ENCODE measurements at places on chromosomes 1 and 21.

DNA sequence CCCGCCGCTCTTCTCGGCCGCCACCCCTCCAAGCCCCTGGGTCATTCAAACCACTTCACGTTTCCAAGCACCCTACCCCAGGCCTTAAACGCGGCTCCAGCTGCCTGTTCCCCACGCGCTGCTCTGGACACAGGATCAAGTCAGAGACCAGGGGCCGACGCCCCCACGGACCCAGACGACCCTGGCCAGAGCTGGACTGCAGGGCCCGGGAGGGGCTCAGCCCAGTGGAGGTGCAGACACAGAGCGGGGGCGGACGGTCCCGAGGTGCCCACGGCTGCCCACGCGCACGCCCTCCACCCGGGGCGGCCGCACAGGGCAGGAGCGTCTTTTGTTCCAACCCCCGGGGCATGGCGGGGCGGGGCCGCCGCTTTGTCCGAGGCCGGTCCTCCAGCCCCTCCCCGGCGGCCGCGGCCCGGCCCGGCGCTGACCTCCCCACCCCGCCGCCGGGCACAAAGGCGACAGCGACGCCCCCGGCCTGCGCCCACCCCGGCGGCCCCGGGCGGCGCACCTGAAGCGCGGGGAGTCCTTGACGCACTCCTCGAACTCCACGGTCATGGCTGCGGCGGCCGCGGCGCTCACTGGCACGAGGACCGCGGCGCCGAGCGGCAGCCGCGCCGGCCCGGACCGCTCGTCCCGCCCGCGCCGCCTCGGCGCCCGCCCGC lies 338 bp downstream of the ACAP3 start:
- DNase-seq: no peak

GRCh38 chr1:39529901-39530535 lies 38.6 kb downstream of the BMP8A start:
- no peak for DNase-seq

GRCh38 chr1:90732136-90732535 lies 15.0 kb upstream of the BARHL2 start:
- no peak for DNase-seq

GRCh38 chr21:32698971-32699693 lies 28.7 kb downstream of the SYNJ1 start:
- no peak for DNase-seq

GRCh38 chr1:237042526-237042891 lies 525 bp downstream of the RYR2 start:
- no peak for DNase-seq

- no peak for DNase-seq
Measured at GRCh38 chr21:42563261-42563660, 49.6 kb downstream of the SLC37A1 start.

- no peak for DNase-seq
Measured at GRCh38 chr1:212981025-212981495, 30.7 kb downstream of the VASH2 start.

DNA sequence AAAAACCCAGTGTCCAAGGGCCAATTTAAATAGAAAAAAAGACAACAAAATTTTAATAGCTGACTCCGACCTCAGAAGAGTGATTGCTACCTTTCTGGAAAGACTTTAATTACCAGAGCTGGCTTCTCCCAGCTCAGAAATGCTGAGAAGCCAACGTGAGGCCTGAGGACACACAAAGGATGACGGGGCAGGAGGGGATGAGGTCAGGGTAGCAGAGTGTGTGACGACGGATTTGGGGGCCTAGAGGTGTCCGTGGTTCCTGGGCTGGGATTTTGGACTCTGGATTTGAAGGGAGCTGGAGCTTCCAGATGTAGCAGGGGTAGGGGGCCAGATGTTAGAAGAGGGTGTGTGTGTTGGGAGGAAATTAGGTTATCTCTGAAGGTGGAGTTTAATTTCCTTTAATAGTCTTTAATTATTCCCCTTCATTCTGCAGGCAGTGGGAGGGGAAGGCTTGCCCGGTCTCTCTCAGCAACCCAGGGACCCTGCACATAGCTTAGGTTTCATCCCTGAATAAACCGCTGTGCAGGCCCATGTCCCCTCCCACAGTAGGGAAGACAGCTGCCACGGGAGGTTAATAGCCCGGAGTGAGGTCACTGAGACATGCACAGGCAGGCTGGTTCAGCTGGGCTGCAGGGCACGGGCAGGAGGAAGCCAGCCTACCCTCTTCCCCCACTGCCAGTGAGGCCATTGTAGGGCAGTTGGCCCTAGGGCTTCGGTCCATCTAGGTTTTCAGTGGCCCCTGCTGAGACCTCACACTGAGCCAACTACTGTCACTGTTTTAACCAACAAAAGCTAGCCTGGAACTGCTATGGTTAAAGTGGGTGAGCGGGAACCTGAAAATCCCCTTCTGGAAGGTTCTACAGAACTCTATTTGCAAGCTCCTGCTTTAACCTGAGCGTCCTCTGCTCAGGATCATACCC lies 3.8 kb upstream of the PADI3 start:
- no peak for DNase-seq

DNA sequence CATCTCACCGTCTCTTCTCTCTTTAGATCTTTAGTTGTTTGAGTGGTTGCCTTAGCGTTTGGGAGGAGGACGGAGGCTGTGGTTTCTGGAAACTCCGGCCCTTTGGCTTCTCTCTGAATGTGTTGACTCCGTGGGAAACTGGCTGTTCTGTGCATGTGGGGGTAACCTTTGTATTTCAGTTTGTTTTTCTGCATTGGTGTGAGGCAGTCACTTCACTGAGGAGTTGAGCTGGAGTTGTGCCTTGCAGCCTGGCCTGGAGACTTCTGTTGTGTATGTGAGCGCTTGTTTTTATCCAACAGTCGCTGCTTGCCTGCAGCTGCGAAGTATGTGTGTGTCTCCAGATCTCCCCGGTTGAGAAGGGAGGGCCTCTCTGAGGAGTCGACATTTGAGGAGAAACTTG lies 33.6 kb downstream of the CLDN14 start:
- no peak for DNase-seq

DNA sequence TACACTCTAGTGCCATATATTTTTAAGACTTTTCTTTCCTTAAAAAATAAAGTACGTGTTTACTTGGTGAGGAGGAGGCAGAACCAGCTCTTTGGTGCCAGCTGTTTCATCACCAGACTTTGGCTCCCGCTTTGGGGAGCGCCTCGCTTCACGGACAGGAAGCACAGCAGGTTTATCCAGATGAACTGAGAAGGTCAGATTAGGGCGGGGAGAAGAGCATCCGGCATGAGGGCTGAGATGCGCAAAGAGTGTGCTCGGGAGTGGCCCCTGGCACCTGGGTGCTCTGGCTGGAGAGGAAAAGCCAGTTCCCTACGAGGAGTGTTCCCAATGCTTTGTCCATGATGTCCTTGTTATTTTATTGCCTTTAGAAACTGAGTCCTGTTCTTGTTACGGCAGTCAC lies 25.2 kb downstream of the PSEN2 start:
- no peak for DNase-seq

DNA sequence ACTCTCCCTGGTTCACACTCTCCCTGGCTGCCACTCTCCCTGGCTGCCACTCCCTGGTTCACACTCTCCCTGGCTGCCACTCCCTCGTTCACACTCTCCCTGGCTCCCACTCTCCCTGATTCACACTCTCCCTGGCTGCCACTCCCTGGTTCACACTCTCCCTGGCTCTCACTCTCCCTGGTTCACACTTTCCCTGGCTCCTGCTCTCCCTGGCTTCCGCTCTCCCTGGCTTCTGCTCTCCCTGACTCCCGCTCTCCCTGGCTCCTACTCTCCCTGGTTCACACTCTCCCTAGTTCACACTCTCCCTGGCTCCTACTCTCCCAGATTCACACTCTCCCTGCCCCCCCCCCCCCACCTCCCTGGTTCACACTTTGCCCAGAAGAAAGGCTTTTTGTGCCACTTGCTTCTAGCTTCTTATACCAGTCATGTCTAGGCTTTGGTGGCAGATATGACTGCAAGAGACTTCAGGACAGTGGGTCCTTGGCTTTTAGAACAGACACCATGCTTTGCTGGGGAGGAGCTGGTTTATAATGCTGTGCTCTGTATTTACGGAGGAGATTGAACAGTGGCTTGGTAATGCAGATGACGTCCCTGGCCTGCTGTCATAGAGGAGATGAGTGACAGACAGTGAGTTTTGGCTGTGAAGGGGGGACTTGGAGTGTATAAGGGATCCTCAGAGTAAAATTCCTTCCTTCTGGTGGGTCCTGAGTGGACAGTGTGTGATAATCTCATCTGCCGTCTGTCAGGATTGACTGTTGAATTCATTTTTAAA lies 17.0 kb downstream of the COQ8A start:
- no peak for DNase-seq

DNA sequence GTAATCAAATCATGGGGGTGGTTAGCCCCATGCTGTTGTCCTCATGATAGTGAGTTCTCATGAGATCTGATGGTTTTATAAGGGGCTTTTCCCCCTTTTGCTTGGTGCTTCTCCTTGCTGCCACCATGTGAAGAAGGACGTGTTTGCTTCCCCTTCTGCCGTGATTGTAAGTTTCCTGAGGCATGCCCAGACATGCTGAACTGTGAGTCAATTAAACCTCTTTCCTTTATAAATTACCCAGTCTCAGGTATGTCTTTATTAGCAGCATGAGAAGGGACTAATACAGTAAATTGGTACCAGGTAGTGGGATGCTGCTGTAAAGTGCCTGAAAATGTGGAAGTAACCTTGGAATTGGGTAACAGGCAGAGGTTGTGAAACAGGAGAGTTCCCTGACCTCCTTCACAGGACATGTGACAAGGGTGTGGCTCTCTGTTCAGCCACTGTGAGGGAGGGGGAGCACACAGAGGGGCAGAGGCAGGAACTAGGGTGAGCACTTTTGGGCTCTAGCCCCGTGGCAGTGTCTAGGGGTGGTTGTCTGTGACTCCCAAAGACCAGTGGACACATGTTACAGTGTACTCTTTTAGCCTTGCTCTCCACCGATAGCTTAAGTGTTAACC lies 105.3 kb downstream of the BACH1 start:
- no peak for DNase-seq

- no peak for DNase-seq
Measured at GRCh38 chr1:61046434-61046833, 35.9 kb upstream of the NFIA start.

- DNase-seq: no peak
Measured at GRCh38 chr1:231383159-231383860, 38.8 kb downstream of the EGLN1 start.

GRCh38 chr1:22290611-22291010 lies 147.7 kb upstream of the WNT4 start:
- DNase-seq: no peak

All from GM12878 (cell line).